Left ventricle myocardium superior (tissue), 1 donor: ENCODE measurements at places on chromosomes 7 and 10. TPM values are rescaled to one million over a fixed set of nuclear protein-coding genes. Genes with fewer than 3 reads are reported as not detected.

ADAM8 gene
- total RNA-seq: 2.4 TPM

TAS2R41 gene
- total RNA-seq: not detected

EVX1 gene
- not detected for total RNA-seq

VAX1 gene
- not detected for total RNA-seq

FRMD4A gene
- total RNA-seq: 43.3 TPM

NEBL gene
- total RNA-seq: 781 TPM

WDR37 gene
- 35.0 TPM for total RNA-seq

STEAP2 gene
- total RNA-seq: 15.1 TPM

AKR1B15 gene
- total RNA-seq: not detected

TMEM176B gene
- 45.2 TPM for total RNA-seq

CEP41 gene
- total RNA-seq: 4.9 TPM

ANKRD1 gene
- total RNA-seq: 1,326 TPM

SEMA4G gene
- 1.6 TPM for total RNA-seq

FAM221A gene
- 2.1 TPM for total RNA-seq

LIPN gene
- 0.22 TPM for total RNA-seq
